ENCODE measurements at places on chromosomes 3 and 15.

DNA sequence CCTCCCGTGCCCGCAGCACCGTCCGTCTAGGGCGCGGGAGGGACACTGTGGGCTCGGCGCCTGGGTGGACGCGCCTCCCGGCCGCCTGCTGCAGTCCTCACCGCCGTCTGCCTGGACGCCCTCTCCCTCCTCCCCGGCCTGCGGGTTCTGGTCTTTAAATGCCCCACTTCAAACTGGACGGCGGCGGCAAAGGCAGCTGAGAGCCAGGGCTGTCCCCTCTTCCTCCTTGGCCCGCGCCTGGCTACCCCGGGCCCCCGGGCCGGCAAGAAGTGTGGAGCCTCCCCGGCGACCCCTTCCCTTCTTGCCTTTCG is 426 bp downstream of the CBLB start:
- DNase-seq: peak; percentile 56

GRCh38 chr15:40249477-40250303 is 10.8 kb downstream of the PAK6 start:
- no peak for DNase-seq

GRCh38 chr15:49688135-49688790 is 67.4 kb downstream of the DTWD1 start:
- no peak for DNase-seq

DNA sequence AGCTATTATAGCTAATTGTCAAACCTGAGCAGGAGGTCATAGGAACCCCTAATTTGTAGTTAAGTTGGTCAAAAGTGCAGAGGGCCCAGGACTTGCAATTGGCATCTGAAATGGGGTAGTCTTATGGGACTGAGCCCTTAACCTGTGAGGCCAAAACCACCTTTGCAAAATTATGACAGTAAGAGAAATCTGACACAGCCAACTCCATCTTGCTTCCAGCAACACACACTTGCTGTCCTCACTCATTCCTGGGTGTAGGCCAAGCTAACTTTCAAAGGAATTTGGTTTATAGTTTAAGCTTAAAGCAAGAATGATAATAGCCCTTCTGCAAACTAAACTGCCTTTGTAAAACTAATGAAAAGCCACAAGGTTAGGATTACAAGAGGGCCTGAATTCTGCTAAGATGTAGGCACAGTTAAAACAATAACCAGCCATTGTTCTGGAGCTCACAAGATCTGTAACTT is 57.6 kb upstream of the FRMD4B start:
- no peak for DNase-seq

DNA sequence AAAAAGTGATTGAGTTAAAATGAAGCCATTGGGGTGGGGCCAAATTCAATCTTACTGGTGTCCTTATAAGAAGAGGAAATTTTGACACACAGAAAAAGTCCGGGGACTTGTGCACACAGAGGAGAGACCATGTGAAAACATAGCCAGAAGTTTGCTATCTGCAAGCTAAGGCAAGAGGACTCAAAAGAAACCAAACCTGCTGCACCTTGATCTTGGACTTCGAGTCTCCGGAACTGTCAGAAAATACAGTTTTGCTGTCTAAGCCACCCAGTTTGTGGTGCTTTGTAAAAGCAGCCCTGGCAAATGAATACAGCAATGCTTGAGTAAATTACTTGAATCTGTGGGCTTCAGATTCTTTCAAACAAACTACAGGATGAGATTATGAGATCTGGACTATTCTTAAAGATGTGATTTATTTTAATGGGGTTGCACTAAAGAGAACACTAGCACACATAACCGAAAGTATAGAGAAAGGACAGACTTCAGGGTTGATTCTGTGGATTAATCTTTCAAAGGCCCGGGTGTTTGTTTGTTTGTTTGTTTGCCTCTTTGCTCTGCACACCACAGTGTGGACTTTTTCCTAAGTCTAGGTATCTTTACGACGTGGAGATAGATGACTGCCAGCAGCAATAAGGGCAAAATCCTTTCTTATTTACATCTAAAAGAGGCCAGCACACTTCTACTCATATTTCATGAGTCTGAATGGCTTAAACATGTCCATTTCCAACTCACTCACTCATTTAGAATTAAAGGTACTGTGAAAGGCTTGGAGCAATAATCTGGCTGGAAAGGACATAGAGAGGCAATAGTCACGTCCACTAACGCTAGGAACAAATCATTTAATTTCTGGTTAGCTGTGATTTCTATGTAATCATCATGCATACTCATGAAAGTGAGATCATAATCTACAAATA is 53.9 kb upstream of the SSR3 start:
- no peak for DNase-seq

DNA sequence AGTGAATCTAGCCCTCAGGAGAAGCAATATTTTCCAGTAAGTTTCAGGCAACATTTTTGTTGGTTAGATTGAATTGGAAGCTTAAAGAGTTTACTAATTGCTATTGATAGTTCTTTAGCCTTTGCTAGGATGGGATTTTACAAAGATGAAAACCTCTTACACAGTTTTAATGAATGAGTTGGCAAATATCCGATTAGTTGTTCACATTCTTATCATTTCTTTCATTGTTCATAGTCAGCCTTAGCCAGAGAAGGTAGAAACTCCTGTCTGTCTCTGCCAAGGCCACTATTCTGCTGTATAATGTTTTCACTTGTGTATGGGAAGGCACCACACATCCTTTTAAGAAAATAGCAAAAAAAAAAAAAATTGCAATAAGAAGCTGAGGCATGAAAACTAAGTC is 222.0 kb upstream of the MANF start:
- no peak for DNase-seq

Data from suppressor macrophage (primary cell).